ENCODE measurements at places on chromosomes 3 and 15.
A peak's percentile ranks its signal among the peaks of the same experiment; 100 is the strongest.

- DNase-seq, result no peak
Observed at GRCh38 chr15:75590239-75590638, 11.1 kb upstream of the PTPN9 start.

- no peak for DNase-seq
Observed at GRCh38 chr3:154274348-154274747, 49.9 kb downstream of the DHX36 start.

DNA sequence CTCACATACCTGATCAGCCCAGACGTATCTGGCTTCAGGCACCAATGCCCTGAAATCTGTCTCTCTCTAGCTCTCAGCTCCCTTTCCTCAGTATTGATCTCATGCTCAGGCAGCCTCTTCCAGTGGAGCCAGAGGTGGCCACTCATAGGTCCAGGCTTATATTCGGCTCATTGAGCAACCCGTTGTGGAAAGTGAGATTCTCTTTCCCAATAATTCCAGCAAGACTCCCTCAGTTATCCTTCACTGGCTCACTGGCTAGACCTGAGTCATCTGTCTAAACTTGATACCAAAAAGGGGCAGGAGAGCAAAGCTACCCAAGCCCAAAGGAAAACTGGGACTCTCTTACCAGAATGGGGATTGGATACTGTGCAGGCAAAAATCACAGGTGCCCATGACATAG lies 33.4 kb upstream of the FRMD4B start:
- DNase-seq, result no peak

GRCh38 chr3:108292905-108293328 lies 3.4 kb upstream of the HHLA2 start:
- no peak for DNase-seq

- DNase-seq, result no peak
Observed at GRCh38 chr3:68631850-68632545, 300.3 kb downstream of the TAFA4 start.

- DNase-seq, result no peak
Observed at GRCh38 chr3:108117241-108117775, 26.5 kb upstream of the CD47 start.

DNA sequence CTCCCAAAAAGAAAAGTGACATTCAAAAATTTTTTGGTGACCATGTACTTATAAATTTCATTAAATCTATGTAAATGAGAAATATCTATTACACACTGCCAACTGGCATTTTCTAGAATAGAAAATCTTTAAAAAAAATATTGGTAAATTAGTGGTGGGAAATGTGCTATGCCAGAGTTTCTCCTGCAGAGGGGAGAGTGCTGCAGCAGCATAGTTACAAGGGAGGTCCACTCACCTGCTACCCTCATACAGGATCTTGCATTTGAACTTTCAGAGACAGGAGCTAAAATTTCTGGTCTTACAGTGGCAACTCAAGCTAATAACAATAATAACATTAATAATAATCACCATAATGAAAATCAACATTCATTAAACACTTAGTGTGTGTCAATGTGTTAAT lies 459.6 kb downstream of the NSUN3 start:
- DNase-seq, result peak; percentile 8

DNA sequence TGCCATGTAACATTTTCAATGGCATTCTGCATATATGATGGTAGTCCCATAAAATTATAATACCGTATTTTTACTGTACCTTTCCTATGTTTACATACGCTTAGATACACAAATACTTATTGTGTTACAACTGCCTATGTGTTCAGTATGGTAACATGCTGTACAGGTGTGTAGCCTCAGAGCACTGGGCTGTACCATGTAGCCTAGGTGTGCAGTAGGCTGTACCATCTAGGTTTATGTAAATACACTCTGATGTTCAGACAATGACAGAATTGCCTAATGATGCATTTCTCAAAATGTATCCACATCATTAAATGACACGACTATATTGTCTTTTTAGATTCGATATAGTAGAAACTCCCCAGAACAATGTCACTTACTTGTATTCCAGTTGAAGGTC lies 22.7 kb downstream of the CD80 start:
- DNase-seq, result no peak

GRCh38 chr3:39849992-39850715 lies 40.7 kb downstream of the MYRIP start:
- no peak for DNase-seq

- DNase-seq, result no peak
Observed at GRCh38 chr15:73959801-73960200, 32.3 kb downstream of the STOML1 start.

GRCh38 chr3:149784064-149784704 lies 8.2 kb downstream of the ANKUB1 start:
- no peak for DNase-seq

DNA sequence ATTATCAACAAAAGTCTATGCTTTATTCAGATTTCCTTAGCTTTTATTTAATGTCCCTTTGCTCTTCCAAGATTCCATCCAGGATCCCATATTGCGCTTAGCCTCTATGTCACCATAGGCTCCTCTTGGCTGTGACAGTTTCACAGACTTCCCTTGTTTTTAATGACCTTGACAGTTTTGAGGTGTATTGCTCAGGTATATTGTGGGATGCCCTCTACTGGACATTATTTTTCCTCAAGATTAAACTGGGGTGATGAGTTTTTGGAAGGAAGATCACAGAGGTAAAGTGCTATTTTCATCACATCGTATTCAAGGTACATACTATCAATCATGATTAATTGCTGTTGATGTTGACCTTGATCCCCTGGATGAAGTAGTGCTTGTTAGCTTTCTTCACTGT lies 99.1 kb upstream of the SMAD3 start:
- DNase-seq, result no peak

- no peak for DNase-seq
Observed at GRCh38 chr3:119408243-119408950, 55.0 kb downstream of the TMEM39A start.

- no peak for DNase-seq
Observed at GRCh38 chr3:107142786-107143575, 234.3 kb upstream of the CCDC54 start.

- no peak for DNase-seq
Observed at GRCh38 chr3:189389346-189389745, 217.6 kb downstream of the TPRG1 start.

DNA sequence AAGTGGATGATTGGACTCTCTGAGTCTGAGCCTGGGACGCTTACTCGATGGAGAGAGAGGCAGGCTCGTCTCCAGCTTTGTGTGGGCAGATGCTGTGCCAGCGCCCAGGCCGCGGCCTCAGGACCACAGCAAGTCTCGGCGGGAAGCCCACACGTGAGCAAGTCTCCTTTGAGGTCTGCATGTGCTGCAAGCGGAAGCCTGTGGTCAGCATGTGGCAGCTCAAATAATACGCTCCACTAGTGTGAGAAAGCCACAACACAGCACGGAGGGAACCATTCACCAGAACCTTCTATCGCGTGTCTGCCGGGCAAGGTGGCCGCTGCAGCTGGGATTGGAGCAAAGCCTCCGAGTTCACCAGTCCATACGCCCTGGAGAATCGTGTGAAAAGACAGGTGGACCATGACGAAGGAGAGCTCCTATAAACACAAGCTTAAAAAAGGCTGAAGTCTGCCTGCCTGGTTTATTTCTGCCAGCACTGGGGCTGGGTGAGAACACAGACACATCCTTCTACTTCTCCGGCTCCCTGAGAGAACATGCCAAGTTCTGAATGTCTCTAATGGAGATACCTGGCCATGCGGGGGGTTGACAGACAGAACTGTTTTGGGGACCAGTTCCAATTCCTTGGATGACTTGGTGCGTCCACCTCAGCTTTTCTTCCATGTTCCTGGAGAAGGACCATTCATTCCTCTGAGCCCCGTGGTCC lies 82.0 kb upstream of the LRIG1 start:
- DNase-seq, result no peak

DNA sequence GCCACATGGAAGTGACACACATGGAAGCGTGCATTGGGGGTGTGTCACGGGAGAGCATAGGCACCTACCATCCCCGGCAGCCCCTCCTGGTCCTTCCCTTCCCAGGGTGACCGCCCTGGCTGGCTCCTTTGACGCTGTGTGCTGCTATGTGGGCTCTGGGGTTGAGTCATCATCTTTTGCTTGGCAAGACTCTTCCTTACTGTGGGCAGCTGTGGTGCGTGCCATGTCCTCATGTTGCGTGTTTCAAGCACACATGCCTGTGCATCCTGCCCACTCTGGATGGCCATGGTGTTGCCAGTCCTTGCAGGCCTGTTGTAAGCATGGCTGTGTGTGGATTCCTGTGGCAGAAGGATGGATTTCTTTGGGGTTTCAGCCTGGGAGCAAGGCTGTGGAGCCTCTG lies 14.0 kb downstream of the PLXNA1 start:
- no peak for DNase-seq

- DNase-seq, result no peak
Observed at GRCh38 chr3:184135911-184136260, 728 bp downstream of the EIF2B5 start.

GRCh38 chr3:31848163-31848818 lies 132.8 kb downstream of the OSBPL10 start:
- DNase-seq, result no peak

DNA sequence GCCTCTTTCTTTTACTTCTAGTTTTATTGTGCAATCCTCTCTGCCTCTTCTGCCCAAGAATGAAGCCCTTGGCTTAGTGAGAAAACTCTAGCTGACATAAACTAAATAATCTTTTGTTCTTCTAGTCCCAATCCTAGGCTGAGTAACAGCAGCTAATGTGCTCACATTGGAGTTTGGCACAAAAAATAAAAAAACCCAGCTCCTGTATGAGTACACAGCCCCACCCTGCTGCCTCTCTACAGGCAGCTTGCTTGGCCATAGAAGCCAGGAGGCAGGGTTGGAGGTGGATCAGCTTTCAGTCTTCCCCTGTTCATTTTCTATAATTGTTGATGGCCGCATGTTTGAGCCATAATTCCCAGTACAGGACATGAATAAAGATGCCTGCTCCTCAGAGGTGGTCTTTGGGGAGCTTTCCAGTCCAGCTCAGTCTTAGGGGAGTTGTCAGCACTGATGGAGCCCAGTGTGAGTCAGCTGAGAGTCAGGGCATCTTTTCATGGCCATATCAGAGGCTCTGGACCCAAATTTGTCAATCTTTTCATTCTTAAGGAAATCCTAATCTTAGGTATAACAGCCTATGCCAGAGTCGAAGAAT lies 46.7 kb downstream of the RTP1 start:
- DNase-seq, result no peak

DNA sequence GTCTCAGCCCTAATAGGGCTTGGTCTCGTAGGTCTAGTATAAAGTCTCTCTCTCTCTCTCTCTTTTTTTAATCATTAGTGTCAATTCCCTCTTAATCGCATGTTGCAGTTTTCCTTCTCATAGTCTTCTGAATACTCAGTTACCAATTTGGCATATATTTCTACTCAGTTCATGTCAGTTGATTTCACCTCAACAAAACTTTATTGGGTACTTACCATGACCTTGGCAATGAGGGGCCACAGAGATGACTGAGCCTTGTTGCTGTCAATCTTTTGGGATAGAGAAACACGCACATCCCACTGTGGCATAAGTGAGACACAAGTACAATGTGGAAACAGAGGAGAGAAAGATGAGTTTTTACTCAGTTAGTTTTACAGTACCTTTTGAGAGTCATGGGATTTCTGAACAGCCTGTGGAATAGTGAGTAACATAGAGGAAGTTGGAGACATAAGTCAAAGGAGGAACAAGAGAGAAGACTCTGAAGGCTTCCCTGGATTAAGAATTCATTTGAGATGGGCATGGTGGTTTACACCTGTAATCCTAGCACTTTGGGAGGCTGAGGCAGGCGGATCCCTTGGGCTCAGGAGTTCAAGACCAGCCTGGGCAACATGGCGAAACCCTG lies 150.2 kb upstream of the CBLB start:
- no peak for DNase-seq

- DNase-seq, result peak; percentile 65
Observed at GRCh38 chr3:129226374-129226773, 23.0 kb upstream of the COPG1 start.

- DNase-seq, result peak; percentile 50
Observed at GRCh38 chr3:56468184-56469106, at the start of gene ERC2. ERC2 (minus strand) TSS chr3:56468467.

- DNase-seq, result no peak
Observed at GRCh38 chr3:87706176-87706575, 352.6 kb downstream of the CGGBP1 start.

DNA sequence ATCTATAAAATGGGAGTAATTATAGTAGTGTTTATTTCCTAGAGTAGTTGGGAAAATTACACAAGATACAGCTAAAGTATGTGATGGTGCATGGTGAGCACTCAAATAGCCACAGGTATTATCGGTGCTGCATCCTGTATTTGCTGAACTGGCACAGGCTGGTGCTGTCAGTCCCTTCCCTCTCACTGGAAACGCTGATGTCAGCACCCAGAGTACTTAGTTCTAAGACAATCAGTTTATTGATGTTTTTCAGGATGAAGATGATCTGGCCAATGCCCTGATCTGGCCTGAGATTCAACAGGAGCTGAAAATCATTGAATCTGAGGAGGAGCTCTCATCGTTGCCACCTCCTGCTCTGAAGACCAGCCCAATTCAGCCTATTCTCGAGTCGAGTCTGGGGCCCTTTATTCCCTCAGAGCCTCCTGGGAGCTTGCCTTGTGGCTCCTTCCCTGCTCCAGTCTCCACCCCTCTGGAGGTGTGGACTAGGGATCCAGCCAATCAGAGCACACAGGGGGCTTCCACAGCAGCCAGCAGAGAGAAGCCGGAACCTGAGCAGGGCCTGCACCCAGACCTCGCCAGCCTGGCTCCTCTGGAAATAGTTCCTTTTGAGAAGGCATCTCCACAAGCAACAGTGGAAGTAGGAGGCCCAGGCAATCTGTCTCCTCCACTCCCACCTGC lies 49.7 kb downstream of the TMEM39A start:
- peak; percentile 65 for DNase-seq

GRCh38 chr3:66938338-66938963 lies 59.7 kb upstream of the KBTBD8 start:
- peak; percentile 39 for DNase-seq

DNA sequence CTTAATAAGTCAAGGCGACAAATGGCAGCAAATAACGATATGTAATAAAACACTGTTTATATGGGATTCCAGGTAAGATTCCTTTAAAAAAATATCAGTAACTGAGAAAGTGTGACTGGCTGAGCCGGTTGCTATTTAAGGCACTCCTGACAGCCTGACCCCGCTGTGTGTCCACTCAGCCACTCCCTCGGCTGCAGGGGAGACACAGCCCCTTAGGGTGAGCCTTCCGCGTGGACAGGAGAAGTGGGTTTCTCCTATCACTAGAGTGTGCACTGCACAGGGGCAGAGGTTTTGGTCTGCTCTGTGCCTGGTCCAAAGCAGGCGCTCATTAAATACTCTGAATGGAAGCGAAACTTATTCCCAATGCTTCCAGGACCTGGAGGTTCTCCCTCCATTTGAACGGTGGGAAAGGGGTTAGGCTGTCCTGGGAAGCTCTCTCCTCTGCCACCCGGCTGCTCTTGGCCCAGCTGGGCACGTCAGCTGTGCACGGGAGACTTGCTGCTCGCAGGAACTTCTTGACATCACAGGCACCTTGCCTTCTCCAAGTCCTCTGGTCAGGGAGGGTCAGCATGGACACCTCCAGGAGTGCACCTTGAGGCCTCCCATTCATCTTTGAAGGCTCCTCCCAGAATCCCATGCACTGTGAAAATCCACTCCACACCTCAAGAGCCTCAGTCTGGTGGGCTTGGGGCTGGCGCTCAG lies 43.3 kb upstream of the SLCO2A1 start:
- DNase-seq, result no peak

GRCh38 chr3:108940568-108941263 lies 13.0 kb downstream of the GUCA1C start:
- DNase-seq, result no peak
